Subcutaneous adipose tissue (tissue), 4 donors: ENCODE measurements at places on chromosomes 7 and 10. TPM values are rescaled to one million over a fixed set of nuclear protein-coding genes. Genes with fewer than 3 reads are reported as not detected.

Gene PSMC2
- 60.8 TPM for total RNA-seq

Gene LRRC17
- total RNA-seq: 4.5 TPM

Gene EN2
- not detected for total RNA-seq

Gene ADRB1
- 4.9 TPM for total RNA-seq

Gene PNLIPRP2
- not detected for total RNA-seq

Gene GBX1
- total RNA-seq: not detected

Gene PTF1A
- total RNA-seq: not detected

Gene FBXL13
- total RNA-seq: 2.4 TPM

Gene INTS15
- total RNA-seq: 42.0 TPM

Gene RNF32
- total RNA-seq: 0.66 TPM

Gene MCU
- 14.1 TPM for total RNA-seq

Gene TMEM236
- 5.5 TPM for total RNA-seq

Gene HGF
- 20.6 TPM for total RNA-seq

Gene PNLIPRP1
- not detected for total RNA-seq

Gene PITRM1
- 74.9 TPM for total RNA-seq

Gene LIPN
- not detected for total RNA-seq

Gene OR2A5
- total RNA-seq: not detected

Gene CARD11
- total RNA-seq: 0.57 TPM

Gene AZGP1
- 411 TPM for total RNA-seq

Gene ASZ1
- not detected for total RNA-seq

Gene ZNF248
- total RNA-seq: 13.1 TPM

Gene SEMA3E
- 2.2 TPM for total RNA-seq

Gene WEE2
- total RNA-seq: not detected

Gene WNT8B
- not detected for total RNA-seq

Gene OR9A2
- not detected for total RNA-seq

Gene HOXA13
- total RNA-seq: 0.65 TPM

Gene RADIL
- total RNA-seq: 7.7 TPM

Gene LAMB1
- 333 TPM for total RNA-seq

Gene SLC13A4
- 0.88 TPM for total RNA-seq

Gene C7orf33
- not detected for total RNA-seq

Gene DNAJB9
- 58.0 TPM for total RNA-seq

Gene ZNF92
- 6.5 TPM for total RNA-seq

Gene TBRG4
- total RNA-seq: 37.0 TPM

Gene EEPD1
- total RNA-seq: 23.3 TPM

Gene DENND2A
- 6.8 TPM for total RNA-seq

Gene MMP21
- total RNA-seq: not detected

Gene PCBD1
- 73.3 TPM for total RNA-seq

Gene XRCC2
- 1.1 TPM for total RNA-seq

Gene LIPJ
- 0.17 TPM for total RNA-seq

Gene EMX2
- 2.7 TPM for total RNA-seq

Gene WIPF3
- 0.65 TPM for total RNA-seq

Gene AOAH
- total RNA-seq: 4.6 TPM

Gene TFPI2
- 10.7 TPM for total RNA-seq

Gene GPRIN2
- total RNA-seq: not detected

Gene BAMBI
- 1.1 TPM for total RNA-seq

Gene PSD
- 1.4 TPM for total RNA-seq

Gene OAT
- 96.4 TPM for total RNA-seq

Gene ADARB2
- under 0.01 TPM for total RNA-seq

Gene SORCS1
- 0.57 TPM for total RNA-seq

Gene MARVELD1
- 21.6 TPM for total RNA-seq

Gene NPC1L1
- 3.2 TPM for total RNA-seq
